ENCODE measurements at places on chromosomes 4 and X. TPM values are rescaled to one million over a fixed set of nuclear protein-coding genes. Genes with fewer than 3 reads are reported as not detected.

Gene PHOX2B
- total RNA-seq: not detected

Gene SLC16A2
- total RNA-seq: 0.29 TPM

Gene CT45A3
- total RNA-seq: not detected

Gene SAT1
- total RNA-seq: 1,304 TPM

Gene NUDT10
- total RNA-seq: 21.0 TPM

Gene SLC7A11
- 8.4 TPM for total RNA-seq

Gene P2RY8
- not detected for total RNA-seq

DNA sequence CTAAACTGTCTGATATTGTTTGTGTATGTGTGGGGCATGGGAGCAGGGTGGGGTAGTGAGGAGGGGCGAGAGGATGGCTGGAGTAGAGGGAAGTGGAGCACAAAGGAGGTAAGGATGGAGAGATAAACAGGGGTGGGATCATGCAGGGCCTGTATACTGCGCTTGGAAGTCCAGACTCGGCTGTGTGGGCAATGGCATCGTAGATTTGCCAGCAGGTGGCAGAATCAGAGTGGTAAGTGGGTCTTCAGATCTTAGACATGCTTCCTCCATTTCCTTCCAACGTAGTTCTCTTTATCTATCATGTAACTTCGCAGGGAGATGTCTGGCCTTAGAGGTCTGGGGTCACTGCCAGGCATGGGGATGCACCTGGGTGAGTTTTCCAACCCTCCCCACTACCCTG lies 155.5 kb downstream of the PDGFRA start:
- no peaks in the 10 kb centered on the region for H3K36me3 ChIP-seq
- peak; percentile 45 for DNase-seq
- no peak overlapping the region for H3K27ac ChIP-seq

DNA sequence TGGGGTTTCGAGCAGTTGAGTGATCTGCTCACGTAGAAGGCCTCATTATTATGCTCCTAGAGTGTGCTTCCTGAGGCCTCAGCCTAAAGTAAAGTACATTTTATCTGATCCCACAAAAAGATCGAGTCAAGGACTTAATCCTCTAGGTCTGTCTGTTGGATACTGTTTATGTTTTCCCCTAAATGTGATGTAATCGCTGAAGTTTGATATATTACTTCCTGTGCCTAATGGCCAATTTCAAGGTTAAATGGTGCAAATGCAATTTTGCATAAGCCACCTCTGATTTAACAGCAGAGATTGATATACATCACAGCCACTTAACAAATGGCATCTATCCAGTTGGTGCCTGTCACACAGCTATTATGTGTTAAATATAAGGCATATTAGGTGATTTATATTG lies 19.4 kb upstream of the SERTM2 start:
- no peak overlapping the region for H3K4me3 ChIP-seq
- H3K27ac ChIP-seq: no peak overlapping the region
- H3K36me3 ChIP-seq: no peaks in the 10 kb centered on the region
- DNase-seq: no peak

DNA sequence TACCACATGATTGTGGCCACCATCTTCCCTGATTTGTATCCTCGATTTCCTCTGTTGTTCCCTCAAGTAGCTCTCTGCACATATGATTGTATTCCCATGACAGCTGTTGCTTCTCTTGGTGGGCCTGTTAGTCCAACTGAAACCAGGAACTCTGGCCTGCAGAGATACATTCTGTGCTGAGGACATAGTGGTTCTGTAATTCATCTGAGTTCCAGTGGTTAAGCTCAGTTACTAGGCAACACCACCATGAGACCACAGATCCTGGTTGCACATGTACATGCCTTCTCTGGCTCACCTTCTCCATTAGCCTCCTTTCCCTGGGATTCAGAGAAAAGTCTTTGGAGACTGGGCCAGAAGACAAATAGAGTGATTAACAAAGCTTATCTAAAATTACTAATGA lies 172.1 kb upstream of the SLC7A11 start:
- no peaks in the 10 kb centered on the region for H3K36me3 ChIP-seq
- no peak for DNase-seq
- no peak overlapping the region for H3K4me3 ChIP-seq

GRCh38 chr4:7691982-7692381 lies 247.7 kb downstream of the AFAP1 start:
- no peaks in the 10 kb centered on the region for H3K36me3 ChIP-seq
- no peak overlapping the region for H3K4me3 ChIP-seq
- no peaks in the 10 kb centered on the region for H3K27me3 ChIP-seq
- no peak overlapping the region for H3K27ac ChIP-seq
- no peak for DNase-seq

DNA sequence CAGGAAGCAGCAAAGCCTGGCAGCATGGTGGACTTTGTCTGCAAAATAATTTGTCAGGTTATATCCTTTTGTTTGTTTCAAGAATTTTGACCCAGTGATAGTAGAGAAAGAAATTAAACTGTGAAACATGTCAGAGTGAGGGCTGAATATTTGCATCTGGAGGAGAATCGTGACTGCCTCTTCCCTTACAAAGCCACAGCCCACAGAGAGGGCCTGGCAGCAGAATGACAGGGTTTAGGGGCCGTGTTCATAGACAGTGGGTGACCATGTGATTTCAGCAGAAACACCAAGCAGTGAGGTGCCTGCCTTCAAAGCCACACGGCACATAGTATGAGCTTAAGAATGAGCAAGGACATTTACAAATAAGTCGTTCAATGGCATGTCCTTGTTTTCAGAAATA lies 24.4 kb upstream of the PLAC8 start:
- no peak overlapping the region for H3K27ac ChIP-seq
- no peaks in the 10 kb centered on the region for H3K36me3 ChIP-seq
- DNase-seq: peak; percentile 26
- no peak overlapping the region for H3K4me3 ChIP-seq
- H3K27me3 ChIP-seq: no peaks in the 10 kb centered on the region

DNA sequence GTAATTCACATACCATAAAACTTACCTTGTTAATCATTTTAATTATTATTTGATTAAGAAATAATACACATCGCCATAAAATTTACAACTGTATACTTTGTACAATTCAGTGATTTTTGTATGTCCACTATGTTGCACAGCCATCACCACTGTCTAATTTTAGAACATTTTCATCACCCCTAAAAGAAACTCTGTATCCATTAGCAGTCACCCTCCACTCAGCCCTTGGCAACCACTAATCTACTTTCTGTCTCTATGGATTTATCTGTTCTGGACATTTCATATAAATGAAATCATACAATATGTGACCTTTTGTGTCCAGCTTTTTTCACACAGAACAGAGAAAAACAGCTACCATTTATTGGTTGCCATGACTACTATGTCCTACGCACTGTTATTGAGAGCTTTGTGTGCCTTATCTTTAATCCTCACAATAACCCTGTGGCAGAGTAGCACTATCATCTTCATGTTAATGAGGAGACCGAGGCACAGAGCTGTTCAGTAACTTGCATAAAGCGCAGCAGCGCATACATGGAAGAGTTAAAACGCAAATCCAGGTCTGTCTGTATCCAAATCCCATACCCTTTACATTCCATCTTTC lies 64.6 kb upstream of the PAGE1 start:
- H3K36me3 ChIP-seq: no peaks in the 10 kb centered on the region
- H3K4me3 ChIP-seq: no peak overlapping the region
- H3K27ac ChIP-seq: no peak overlapping the region
- H3K4me1 ChIP-seq: no peaks in the 10 kb centered on the region
- no peak for DNase-seq

GRCh38 chrX:36908801-36909675 lies 99.1 kb upstream of the FAM47C start:
- H3K4me1 ChIP-seq: no peaks in the 10 kb centered on the region
- no peaks in the 10 kb centered on the region for H3K27me3 ChIP-seq
- no peak overlapping the region for H3K4me3 ChIP-seq

Measured in stomach (tissue), 19 donors.